ENCODE measurements at places on chromosomes 11 and 22.
A peak's percentile ranks its signal among the peaks of the same experiment; 100 is the strongest.

DNA sequence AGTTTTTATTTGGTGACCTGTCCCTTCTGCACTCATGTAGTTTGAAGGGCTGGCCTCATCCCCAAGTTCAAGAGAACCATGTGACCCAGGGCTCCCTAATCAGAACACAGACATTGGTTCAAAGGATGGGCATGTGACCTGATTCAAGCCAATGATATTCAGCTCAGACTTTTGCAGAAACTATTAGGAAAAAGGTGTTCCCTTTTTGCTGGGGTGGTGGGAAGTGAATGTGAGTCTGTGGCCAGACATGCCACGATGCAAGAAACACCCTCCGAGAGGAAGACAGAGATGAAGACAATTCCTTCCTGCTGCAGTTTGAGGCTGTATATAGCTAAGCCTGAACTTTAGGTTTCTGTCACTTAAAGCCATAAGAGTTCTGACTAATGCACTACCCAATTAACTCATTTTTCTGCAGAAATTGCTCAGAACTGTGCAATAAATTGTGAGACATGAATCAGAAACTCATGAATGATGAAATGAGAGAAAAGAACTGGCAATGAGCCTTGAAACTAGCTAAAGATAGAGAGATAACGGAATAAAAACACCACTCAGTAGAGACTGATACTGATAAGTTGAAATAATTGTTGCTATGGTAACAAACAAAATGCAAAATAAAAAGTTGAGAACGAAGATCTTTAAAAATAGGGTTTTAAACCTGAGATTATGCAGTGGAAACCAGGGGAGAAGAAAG lies 9.2 kb upstream of the MAPK1 start:
- DNase-seq = peak; percentile 68

- no peak for DNase-seq
These were observed 137.7 kb downstream of the FEZ1 start for GRCh38 chr11:125358254-125358840.

- no peak for DNase-seq
These were observed 53.5 kb downstream of the PRR5L start for GRCh38 chr11:36349351-36350136.

DNA sequence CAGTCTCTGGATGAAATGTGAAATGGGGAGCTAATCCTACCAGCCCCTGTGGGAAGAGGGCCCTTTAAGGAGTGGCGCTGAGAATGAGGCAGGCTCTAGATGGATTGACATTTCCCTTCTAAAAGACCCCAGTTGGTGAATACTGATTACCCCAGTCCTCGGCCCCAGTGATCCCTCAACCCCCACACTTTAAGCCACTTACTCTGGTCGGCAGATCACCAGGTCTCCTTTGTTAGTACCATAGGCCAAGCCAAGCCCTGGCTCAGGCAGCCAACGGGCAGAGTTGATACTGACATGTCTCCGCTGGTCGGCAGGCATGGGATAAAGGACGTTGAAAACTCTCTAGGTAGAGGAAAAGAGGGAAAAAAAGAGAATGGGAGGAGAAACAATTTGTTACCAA lies 26.1 kb upstream of the CHRM4 start:
- DNase-seq = no peak

- DNase-seq = no peak
These were observed 791.0 kb downstream of the TBC1D22A start for GRCh38 chr22:47553436-47553835.

DNA sequence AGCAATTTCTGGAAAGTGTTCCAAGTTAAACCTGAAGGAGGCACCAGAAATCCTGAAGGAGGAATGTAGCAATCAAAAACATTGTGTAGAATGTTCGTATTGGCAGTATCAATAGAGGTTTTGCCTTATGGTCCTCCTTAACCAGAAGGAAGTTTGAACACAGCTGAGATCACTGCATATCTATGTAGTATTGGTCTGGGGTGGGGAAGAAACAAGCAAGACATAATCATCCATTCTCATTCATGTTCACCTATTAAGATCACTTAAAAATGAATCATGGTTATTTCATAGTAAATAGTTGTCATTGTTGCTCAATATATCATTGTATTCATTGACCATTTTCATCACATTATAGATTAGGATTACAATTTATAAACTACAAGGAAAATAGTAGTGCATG lies 160.5 kb downstream of the DDX10 start:
- DNase-seq = no peak

DNA sequence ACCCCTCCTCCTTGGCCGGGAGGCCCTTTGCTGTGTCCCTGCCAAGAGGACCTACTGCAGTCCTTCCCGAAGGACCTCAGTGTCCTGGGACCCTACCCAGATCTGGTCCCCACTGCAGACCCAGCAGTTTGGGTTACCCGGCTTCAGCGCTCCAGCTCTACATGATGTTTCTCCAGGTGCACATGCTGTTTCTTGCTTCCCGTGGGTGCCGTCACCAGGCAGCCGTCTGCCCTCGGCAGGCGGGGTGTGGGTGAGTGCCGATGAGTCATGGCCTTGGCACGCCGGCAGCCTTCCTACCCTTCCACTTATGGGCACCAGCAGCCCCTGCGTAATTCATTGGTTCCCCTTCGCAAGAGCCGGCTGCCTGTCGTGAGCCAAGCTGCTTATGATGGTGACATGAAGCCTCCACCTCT lies 101.8 kb downstream of the BCR start:
- DNase-seq = no peak

GRCh38 chr11:112210890-112211289 lies 15.3 kb upstream of the PTS start:
- no peak for DNase-seq

DNA sequence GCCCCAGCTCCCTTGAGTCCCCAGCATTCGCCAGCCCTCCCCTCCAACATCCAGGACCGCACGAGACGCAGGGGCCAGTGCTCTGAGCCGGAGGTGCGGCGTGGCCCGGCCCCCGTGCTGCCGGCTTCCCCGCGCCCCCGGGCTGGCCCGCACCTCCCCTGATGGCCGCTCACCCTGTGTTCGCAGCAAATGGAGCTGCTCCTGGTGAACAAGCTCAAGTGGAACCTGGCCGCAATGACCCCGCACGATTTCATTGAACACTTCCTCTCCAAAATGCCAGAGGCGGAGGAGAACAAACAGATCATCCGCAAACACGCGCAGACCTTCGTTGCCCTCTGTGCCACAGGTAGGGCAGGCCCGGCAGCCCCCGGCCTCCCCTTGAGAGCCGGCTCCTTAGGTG lies 2.7 kb downstream of the CCND1 start:
- DNase-seq = no peak

DNA sequence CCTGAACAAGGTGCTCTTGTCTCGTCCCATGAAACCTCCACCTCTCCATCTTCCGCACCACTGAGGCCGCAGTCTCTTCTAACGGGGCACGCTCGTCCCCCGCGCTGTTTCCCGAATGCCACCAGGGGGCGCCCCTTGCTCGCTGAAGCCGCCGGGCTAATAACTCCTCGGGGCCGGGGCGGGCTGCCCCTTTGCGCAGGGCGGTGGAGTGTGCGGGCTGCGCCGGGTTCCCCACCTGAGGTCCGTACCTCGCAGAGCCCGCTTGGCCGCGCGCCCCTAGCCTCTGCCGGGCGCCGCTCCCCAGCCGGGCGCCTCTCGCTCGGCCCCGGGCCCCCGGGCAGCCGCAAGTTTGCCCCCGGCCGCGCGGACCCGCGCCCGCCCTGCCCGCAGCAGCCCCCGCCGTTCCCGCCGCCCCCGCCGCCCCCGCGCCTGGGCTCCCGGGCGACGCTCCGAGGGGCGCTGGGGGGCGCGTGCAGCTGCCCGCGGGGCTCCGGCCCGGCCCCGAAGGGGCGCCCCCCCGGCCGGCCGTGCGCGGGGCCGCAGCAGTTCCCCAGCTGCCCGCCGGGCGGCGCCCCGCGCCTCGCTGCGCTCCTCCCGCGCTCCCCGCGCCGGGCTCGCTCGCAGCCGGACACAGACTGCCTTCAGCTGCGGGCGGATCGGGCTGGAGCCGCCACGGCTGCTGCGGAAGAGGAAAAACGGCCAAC lies at the start of gene GRIK4:
GRIK4 (plus strand) TSS at position 633 of the 704 bp plus-strand sequence. CDS start 148,571 bp downstream, outside the sequence.
- DNase-seq = peak; percentile 87

DNA sequence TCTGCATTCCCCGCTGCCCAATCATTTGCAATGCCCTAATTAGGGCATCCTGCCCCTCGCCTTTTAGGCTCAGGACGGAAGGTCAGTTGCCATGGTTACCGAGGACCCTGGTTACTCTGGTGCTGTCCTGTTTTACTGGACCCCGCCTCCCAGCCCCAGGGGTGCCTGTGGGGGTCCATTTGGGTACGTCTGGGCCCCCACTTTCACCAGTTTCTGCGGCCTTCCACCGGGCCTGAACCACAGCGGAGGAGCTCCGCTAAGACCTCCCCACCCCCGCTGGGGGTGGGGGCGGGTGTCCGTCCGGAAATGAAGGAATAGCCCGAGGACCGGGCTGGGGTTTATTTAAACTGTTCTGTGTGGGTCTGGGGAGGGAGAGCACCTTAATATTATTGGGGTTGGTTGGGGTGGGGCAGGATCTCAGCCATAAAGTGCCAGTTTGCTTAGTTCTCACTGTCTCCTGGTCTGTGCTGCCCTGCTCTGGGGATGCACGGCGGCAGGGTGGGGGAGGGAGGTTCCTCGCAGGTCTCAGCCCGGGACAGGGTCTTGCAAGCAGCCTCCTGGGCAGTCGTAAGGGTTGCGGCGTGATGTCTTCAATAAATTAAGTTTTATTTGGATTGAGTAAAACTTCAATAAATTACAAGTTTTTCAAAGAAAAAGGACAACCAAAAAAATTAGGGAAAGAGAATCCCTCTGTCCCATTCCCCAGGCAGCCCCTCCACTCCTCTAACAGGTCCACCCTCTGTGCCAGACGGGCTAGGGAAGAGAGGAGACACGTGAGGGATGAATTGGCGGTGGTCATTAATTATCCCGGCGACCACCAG lies 5.3 kb downstream of the PHOX2A start:
- DNase-seq = no peak

DNA sequence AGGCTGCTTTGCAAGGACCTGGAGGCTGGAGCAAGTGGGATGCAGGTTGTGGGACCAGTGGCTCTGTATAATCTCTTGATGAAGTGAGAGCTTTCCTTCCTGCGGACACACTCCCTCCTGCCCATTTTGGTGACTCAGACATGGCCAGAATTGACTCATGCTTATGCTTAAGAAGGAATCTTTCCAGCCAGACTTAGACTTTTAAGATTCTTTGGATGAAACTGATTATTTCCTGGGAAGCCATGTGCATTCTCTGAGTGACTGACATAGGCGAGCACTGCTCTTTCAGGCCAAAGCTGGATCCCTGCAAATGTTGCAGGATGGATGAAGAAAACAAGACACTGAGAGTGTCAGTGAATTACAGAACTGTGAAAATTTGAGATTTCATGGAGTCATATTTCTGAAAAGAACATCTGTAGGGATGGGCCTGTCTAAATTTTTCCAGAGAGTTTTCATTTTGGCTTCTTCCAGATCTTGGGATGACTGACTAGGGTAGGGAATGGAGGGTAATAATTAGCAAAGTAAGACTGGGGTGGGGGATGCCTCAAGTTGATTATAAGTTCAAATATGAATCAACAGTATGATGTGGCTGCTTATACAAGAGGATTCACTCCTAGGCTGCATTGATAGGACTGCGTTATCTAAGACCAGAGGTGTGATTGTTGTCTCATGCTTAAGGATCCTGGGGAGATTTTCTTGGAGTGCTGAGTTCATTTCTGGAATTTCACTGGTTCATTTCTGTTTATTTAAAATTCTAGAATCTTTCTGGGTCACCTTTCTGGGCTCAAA lies 195.8 kb downstream of the HIPK3 start:
- DNase-seq = no peak

GRCh38 chr11:9528136-9528501 lies 45.4 kb upstream of the WEE1 start:
- DNase-seq = no peak

DNA sequence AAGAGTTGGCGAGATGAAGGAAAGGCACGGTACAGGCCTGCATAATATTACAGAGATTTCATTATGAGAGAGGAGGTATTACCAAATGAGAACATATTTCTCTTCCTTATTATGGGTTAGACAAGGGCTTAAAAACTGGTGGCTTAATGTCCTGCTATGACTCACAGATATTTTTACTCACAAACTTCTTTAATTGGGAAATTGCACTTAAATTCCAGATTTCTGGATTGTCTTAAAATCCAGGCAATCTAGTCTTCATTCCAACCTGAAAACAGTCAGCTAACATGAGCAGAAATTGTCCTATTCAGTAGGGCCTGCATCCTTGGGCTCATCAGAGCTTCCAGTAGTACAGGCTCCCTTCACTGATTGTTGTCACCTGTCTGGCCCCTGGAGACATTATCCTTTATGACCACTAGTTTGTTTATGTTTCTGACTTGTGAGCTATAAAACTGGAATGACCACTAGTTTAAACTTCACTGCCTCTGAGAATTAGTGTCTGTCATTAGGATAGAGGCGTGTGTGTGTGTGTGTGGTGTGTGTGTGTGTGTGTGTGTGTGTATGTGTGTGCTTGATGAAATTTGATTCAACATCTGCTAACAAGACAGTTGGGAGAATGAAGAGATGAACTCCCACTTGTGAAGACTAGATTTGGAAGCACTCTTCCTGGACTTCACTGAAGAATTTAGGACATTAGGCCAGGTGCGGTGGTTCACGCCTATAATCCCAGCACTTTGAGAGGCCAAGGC lies 25.1 kb downstream of the DBX1 start:
- no peak for DNase-seq

DNA sequence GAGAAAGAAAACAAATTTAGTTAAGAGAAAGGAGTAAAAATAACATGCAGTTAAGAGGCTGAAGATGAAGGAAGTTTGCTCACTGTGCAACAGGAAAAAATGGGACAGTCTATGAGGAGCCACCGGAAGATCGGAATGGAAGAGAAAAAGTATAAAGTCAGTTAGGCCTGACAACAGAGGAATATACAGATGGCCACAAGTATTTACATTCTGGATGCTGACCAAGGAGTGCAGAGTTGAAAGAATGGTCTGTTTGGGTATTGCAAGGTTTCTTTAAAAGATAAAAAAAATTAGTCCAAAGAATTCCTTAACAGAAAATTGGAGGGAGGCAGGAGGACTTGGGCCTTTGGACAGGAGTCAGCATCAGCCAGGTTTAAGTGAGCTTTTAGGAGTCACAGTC lies 37.5 kb downstream of the RBFOX2 start:
- DNase-seq = no peak

DNA sequence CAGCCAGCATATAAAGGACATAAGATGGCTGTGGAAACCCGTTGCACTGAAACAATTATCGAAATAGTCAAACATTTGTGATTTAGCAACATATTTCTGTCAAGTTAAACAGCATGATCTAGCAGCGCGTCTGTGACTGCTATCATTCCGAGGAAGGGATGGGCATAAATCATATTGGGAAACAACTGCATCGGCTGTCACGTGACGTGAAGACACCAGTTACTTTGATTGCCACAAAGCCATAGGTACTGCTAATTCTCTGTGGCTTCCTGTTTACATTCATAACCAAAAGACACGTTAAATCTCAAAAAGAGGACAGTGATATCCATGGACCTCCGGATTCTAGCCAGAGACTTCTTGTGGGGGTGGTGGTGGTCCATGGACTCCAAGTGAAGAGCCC lies 87.8 kb downstream of the CACNA1I start:
- DNase-seq = peak; percentile 72

All from activated naive CD4-positive, alpha-beta T cell treated with anti-CD3 and anti-CD28 coated beads for 36 hours (primary cell).